EL (cell line): ENCODE measurements at places on chromosomes 6 and 20.
A peak's percentile ranks its signal among the peaks of the same experiment; 100 is the strongest.

DNA sequence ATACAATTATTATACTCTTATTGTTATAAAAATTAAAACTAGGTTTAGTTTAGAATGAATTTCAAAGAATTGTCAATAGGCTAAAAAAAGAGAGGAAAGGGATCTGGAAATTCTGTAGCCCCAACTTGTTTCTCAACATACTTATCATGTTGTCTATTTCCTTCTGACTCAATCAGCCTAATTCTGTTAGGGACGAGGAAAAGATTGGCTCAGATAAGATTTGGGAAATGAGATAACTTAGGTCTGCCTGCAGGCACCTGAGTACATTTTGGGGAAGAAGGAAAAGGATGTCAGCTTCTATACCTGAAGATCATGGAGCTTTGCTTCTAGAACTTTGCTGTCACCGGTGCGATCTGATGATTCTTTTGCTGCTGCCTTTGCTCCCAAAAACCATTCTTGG, 238.8 kb downstream of the SYNE1 start:
- no peak for DNase-seq

DNA sequence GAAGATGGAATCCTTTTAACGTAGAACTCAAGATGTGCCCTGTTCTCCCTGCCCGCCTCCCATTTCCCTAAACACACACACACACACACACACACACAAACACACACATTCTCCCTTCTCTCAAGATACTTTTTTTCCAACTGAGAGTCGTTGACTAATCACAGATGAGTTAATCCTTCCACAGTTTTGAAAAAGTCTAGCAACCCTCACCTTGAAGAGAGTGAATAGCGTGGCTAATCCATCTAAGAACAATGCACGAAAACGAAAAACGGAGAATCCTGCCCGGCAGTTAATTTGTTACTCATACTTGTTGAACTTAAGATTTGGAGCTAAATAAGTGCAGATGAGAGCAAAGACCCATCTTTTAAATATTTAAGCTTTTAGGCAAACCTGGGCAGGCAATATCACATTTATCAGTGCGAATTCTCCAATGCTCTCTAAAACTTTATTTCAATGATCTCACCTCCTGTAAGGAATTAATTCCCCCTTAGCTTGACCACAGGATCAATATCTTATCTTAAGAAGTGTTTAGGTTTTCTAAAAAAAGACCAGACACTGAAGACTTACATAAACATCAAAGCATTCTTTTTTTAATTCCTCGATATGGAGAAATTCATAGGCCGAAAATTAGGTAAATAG, 1.1 kb downstream of the AGPAT4 start:
- DNase-seq: peak; percentile 9

DNA sequence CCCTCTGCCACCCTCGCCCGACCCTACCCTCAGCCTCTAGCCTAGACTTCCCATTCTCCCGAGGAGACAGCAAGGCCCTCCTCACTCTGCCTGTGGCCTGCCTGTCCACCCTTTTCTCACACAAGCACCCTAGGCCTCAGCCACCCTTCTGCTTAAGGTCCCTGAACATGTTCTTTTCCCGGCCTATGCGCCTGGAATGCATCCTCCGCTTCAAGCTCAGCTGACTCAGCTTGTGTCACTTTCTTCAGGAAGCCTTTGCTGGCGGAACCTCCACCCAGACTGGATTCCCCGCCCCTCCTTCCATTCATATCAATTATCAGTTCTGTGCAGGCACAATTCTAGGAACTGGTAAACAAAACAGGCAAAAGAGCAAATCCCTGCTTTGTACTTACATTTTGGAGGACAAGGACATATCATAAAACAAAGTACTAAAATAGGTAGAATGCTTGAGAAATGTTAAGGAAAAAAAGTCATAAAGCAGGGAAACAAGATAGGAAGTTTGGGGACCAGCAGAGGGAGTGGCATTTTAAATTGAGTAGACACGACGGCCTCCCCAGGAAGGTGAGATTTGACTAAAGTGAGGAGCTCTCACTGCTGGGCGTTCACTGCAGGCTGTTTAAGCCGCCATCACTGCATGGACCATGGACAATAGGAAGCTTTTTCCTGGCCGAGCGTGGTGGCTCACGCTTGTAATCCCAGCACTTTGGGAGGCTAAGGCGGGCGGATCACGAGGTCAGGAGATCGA, 17.9 kb upstream of the SNHG17 start:
- peak; percentile 77 for DNase-seq

DNA sequence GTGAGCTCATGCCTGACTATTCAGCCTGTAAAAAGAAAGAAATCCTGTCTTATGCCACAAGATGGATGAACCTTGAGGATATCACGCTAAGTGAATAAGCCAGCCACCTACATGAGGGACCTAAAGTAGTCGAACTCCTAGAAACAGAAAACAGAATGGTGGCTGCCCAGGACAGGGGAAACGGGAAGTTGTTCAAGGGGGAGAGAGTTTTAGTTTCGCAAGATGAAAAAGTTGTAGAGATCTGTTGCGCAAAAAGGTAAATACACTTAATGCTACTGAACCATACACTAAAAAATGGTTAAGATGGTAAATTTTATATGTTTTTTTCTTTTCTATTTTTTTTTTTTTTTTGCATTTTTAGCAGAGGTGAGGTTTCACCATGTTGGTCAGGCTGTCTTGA, 74.1 kb upstream of the RALY start:
- DNase-seq: no peak

DNA sequence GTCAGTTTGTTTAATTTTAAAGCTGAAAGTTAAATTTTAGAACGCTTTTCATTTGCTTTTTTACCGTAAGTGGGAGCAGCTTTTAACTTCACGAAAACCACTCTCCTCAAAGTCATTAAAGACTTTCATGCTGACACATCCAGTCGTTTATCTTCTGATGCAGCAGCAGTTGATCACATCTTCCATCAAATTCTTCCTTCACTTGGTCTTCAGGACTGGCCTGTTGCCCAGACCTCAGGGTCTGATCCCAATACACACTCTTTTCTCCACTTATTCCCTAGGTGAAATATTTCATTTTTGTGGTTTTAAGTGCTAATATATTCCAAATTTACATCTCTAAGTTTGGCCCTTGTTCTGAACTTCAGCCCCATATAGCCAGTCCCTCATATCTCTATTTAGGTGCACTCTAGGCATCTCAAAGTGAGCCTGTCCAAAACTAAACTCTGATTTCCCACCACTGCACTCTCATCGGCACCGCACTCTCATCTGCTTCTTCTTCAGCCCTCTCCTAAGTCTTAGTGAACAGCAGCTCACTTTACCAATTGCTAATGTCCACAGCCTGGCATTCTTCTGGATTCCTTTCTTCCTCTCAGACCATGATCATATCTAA, 20.4 kb downstream of the AFDN start:
- no peak for DNase-seq

DNA sequence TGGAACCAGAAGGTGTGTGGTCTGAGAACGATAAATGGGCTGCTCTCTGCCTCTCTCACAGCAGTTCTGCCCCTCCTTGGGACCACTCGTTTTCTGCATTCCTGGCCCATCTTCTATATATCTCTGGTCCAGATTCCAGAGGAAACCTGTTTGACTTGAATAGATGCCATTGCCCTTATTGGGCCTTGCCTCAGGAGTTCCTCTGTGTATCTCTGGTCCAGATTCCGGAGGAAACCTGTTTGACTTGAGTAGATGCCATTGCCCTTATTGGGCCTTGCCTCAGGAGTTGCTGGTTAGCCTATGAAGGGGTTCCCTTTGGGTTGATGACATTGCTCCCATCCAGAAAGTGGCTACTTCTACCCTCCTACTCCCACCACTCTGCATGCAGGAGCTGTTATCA, 189.4 kb downstream of the SLC16A10 start:
- no peak for DNase-seq

GRCh38 chr6:86859513-86859912, 77.8 kb upstream of the HTR1E start:
- no peak for DNase-seq

- no peak for DNase-seq
These were observed 175.5 kb downstream of the BTBD3 start for GRCh38 chr20:12093057-12093796.

GRCh38 chr20:52411611-52412010, 220.0 kb upstream of the ZFP64 start:
- no peak for DNase-seq

DNA sequence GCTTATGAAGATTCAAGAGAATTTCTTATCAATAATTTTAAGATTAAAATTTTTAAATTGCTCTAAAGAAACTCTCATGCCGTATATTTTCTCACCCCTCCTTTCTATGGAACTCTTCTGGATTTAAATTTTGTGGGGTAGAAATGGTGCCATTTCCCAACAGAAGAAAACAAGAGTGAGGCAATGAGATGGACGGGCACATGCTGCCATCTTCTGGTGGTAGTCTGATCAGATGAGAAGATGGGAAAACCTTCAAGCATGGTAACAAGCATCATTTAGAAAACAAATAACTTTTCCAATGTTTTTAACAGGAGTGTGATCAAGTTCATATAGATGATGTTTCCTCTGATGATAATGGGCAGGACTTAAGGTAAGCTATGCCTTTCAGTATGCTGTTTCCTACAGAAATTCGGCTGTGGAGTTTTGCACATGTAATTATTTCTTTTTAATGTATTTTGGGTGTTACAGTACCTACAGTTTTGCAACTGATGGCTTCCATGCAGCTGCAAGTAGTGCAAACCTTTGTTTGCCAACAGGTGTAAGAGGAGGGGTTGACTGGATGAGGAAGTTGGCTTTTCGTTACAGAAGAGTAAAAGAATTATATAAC, 271.4 kb downstream of the EYA4 start:
- DNase-seq: peak; percentile 35

- DNase-seq: peak; percentile 70
These were observed 97.4 kb upstream of the JARID2 start for GRCh38 chr6:15148356-15148946.

- DNase-seq: no peak
These were observed 178.9 kb upstream of the MYLIP start for GRCh38 chr6:15949982-15950381.

- no peak for DNase-seq
These were observed 75.1 kb downstream of the SNX5 start for GRCh38 chr20:17893445-17893844.

- peak; percentile 74 for DNase-seq
These were observed 5.8 kb upstream of the KIAA0408 start for GRCh38 chr6:127464881-127465459.

- DNase-seq: no peak
These were observed 92.5 kb upstream of the IYD start for GRCh38 chr6:150276168-150276936.

GRCh38 chr20:37401282-37401929, 55.5 kb downstream of the SRC start:
- no peak for DNase-seq

- DNase-seq: no peak
These were observed 46.2 kb downstream of the NT5E start for GRCh38 chr6:85496009-85496579.

DNA sequence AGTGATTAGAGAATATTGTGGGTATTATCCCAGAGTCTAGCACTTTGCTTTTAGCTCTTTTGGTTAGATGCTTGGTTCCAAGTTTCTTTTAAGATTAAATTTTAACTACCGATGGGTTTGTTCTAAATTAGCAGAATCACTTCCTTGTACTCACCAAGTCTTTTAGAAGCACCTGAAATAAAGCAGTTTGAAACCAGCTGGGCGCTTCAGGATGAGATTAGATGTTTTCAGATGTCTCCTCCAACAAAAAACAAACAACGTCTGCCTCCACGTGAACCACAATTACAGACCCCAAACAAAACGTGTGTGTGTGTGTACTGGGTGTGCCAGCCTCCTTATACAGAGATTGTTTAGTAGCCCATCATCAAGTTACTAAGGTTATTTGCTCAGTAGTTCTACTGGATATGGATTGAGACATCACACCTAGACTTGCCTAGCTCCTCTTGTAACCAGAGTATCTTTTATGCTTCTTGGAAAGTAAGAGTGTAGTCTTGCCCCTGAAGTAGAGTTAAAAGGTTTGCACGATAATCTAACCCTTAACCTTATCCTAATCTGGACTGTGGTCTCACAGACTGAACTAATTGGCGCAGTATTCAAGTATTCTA, 2.3 kb downstream of the DSTN start:
- DNase-seq: no peak

DNA sequence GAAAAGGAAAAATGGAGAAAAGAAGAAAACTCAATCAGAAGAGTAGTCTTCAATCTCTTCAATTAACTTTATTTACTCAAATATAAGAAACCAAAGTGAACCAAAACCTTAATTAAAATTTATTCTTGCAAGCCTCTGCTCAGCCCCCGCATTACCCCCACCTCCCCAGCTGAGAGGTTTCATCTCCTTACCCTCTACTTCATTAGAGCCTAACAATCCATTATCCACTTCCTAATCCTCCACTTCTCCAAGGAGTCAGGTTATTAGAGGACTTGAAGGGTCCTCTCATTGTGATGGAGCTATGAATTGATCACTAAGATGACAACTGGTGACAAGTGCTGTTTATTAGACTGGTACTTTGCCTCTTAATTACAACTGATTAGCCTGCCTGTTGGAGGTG, 956.5 kb downstream of the TFAP2A start:
- no peak for DNase-seq

DNA sequence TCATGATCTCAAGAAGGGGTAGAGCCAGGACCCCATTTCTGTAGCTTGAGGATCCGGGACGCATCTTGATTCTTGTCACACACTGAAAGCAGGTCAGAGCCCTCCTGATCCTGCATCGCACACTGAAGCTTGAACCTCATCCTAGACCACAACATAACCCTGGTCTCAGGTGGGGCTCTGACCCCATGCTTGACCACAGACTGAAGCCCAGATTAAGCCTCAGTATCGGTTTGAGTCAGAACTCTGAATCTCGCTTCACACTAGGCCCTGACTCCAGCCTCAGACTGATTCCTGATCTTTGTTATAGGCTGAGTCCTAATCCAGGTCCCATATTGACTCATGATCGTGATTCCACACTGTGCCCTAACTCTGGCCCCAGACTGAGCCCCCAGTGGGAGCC, 8.5 kb upstream of the RSPO4 start:
- no peak for DNase-seq

- peak; percentile 41 for DNase-seq
These were observed 12.1 kb downstream of the LGSN start for GRCh38 chr6:63307581-63308246.

DNA sequence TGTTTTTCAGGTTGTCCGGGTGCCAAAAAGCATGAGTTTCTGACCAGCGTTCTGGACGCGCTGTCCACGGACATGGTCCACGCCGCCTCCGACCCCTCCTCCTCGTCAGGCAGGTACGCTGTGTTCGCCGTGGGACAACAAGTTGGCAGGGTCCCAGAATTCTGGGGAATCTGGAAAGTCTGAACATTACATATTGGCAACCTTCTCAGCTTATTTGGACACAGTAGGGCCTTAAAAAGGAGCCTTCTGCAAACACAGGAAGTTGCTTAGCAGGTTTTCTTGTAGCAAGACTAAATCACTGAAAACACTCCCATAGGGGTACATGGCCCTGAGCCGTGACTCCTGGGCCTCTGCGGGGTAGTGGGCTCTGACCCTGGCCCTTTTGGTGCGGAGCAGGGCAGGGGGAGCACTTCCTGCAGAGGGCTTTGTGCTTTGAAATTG, 209.7 kb downstream of the SMOC2 start:
- no peak for DNase-seq

DNA sequence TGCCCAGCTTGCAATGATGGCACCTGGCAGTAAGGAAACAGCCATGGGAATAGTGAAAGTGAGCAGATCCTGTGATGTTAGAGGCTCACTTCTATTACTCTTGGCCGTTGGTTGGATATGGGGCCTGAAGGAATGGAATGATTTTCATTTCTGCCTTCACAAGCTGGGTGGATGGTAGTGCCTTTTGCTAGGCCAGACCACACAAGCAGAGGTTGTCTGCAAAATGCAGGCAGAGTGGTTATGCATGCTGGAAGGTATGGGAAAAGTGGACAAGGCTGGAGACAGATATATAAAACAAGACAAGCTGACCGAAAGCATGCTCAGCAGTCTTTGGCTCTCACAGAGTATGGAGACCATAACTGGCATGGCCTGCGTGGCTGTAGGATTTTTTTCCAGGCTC, 50.7 kb upstream of the ERVFRD-1 start:
- DNase-seq: no peak
